ENCODE measurements at places on chromosomes 7 and 10. TPM values are rescaled to one million over a fixed set of nuclear protein-coding genes. Genes with fewer than 3 reads are reported as not detected.

- no peak for DNase-seq
Measured at GRCh38 chr10:49116509-49117375, 1.4 kb upstream of the VSTM4 start.

GRCh38 chr7:112881-113280 is 79.5 kb upstream of the FAM20C start:
- no peak for DNase-seq

ABCC2 gene
- polyA plus RNA-seq, result 0.91 TPM

GRCh38 chr7:20438694-20439376 is 108.1 kb downstream of the ITGB8 start:
- DNase-seq, result no peak

GLI3 gene
- 33.0 TPM for polyA plus RNA-seq

ABCA13 gene
- 1.4 TPM for polyA plus RNA-seq

DNA sequence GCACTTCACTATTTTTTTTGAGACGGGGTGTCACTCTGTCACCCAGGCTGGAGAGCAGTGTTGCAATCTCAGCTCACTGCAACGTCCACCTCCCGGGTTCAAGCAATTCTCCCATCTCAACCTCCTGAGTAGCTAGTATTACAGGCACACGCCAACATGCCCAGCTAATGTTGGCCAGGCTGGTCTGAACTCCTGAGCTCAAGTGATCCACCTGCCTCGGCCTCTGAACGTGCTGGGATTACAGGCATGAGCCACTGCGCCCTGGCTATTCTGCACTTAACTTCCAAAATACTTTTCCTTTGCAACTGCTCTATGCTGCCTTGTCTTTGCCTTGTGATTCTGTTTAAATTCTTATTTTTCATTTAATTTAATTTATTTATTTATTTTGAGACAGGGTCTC is 67.0 kb upstream of the ZNF479 start:
- no peak for DNase-seq

GRCh38 chr7:113890331-113891030 is 28.3 kb downstream of the PPP1R3A start:
- DNase-seq, result no peak

GRCh38 chr10:104804880-104805279 is 163.8 kb downstream of the SORCS3 start:
- DNase-seq, result no peak

GRCh38 chr7:43318188-43318770 is 205.8 kb downstream of the HECW1 start:
- DNase-seq, result peak; percentile 46

GRCh38 chr7:108613147-108613948 is 43.7 kb downstream of the DNAJB9 start:
- DNase-seq, result peak; percentile 38

DNA sequence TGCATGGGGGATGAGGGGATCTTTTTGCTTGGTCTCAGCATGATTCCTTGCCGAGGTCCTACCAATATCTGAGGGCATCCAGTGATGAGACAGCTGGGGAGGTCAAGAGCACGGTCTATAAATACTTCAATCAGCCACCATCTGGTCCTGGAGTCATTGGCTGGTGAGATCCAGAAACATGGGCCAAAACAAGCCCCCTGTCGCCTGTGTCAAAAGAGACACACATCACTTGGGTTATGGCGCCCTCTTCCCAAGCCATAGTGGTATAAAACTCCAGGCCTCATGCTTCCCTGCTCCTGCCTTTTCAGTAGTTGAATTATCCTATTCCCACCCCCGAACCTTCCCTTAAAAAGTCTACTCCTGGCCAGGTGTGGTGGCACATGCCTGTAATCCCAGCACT is 60.9 kb downstream of the SLC35B4 start:
- DNase-seq, result no peak

ELN gene
- polyA plus RNA-seq, result 275 TPM

SLC25A28 gene
- polyA plus RNA-seq, result 60.2 TPM

GRCh38 chr10:71774916-71775702 is 1.8 kb upstream of the VSIR start:
- no peak for DNase-seq

CFAP43 gene
- polyA plus RNA-seq, result 16.9 TPM

NEUROD6 gene
- polyA plus RNA-seq, result not detected

RET gene
- 2.8 TPM for polyA plus RNA-seq

All from right lung (tissue), 10 donors.